Naive thymus-derived CD4-positive, alpha-beta T cell (primary cell): ENCODE measurements at places on chromosomes 16 and 17. TPM values are rescaled to one million over a fixed set of nuclear protein-coding genes. Genes with fewer than 3 reads are reported as not detected.

GRCh38 chr17:73634629-73635028 lies 9.6 kb downstream of the SDK2 start:
- no peaks in the 10 kb centered on the region for H3K4me1 ChIP-seq
- no peak overlapping the region for H3K27ac ChIP-seq
- DNase-seq = no peak
- H3K36me3 ChIP-seq = no peaks in the 10 kb centered on the region
- no peak overlapping the region for H3K4me3 ChIP-seq
- no peaks in the 10 kb centered on the region for H3K27me3 ChIP-seq

CD300LG gene
- not detected for total RNA-seq

DNA sequence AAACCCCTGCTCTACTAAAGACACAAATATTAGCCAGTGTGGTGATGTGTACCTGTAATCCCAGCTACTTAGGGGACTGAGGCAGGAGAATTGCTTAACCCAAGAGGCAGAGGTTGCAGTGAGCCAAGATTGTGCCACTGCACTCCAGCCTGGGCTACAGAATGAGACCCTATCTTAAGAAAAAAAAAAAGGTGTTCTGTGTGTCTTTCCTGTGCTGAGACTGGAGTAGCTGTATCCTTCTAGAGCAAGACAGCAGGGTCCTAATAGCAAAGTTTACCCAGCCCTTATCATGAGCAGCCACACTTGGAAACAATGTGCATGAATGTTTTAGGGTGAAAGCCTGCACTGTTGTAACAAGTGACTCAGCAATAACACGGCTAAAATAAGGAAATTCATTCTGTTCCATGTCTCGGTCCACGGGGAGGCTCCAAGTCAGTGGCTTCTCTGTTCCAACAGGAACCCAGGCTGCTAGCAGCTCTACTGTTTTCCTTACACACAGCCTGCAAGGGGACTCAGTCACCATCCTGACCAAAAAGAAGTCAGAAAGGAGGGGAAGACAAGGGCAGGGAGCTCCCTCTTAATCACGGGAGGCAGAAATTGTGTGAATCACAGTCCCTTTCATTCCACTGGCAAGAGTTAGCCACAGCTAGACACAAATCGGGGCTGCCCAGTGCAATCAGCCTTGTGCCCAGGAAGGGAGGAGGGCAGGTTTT lies 7.1 kb upstream of the SLC5A11 start:
- H3K4me3 ChIP-seq = no peak overlapping the region
- no peak for DNase-seq
- H3K4me1 ChIP-seq = no peaks in the 10 kb centered on the region

TP53TG3D gene
- not detected for total RNA-seq

- H3K36me3 ChIP-seq = no peaks in the 10 kb centered on the region
- H3K4me1 ChIP-seq = peaks cover 14% of the 10 kb centered on the region
- no peak overlapping the region for H3K4me3 ChIP-seq
- DNase-seq = no peak
- H3K27me3 ChIP-seq = no peaks in the 10 kb centered on the region
Measured at GRCh38 chr16:80718480-80719220, 85.7 kb downstream of the CDYL2 start.

DNA sequence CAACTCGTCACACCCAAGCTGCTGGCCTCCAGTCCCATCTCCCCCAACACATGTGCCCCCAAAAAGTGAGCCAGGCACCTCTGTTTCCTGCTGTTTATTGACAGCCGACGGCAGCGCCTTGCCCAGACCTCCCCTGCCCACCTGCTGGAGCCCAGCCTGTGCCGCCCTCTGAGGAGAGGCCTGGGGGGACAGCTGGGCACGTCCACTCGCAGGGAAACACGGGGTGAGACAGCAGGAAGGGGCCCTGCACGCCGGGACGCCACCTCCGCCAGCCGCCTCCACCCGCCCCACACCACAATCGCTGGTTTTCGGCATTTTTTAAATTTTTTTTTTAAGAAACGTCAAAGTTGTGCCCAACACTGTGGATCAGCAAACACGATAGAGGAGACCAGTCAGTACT lies 19.3 kb downstream of the CASKIN1 start:
- H3K36me3 ChIP-seq = no peaks in the 10 kb centered on the region
- H3K4me3 ChIP-seq = no peak overlapping the region
- no peak for DNase-seq
- H3K4me1 ChIP-seq = no peaks in the 10 kb centered on the region

DNA sequence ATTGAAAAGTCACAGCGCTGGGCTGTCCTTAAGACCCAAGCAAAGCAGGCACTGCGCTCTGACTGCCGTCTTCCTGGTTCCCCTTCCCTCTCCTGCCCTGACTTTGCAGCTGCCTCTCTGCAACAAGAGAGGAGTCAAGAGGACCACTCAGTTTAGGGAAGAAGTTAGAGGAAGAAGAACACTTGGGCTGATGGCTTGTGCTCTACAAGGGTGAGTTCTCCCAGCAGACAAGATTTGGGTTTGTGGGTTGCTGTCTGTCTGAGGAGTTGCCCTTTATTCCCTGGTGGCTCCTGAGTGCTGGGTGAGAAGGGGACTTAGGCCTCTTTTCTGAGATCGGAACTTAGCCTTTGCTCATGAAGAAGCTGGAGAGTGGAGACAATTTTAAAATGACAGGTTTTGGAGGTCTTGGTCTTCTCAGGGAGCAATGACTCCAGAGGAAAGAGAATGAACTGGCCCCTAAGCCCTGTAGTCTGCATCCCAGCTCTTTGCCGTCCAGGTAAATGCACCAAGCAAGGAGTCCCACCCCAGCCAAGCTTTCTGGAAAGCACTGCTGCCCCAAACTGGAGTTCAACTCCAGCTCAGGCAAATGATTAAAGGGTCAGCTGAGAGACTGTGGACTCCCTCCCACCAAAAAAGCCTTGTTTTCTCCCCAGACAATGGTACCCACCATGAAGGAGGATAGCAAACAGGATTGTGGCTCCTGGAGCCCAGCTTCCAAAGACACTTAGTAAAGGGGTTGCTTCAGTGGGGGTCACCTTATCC lies 2.7 kb upstream of the HOXB9 start:
- no peak overlapping the region for H3K4me3 ChIP-seq
- no peak overlapping the region for H3K27ac ChIP-seq
- peaks cover 42% of the 10 kb centered on the region for H3K27me3 ChIP-seq
- DNase-seq = no peak

- no peak for DNase-seq
- peaks cover 39% of the 10 kb centered on the region for H3K4me1 ChIP-seq
- no peaks in the 10 kb centered on the region for H3K36me3 ChIP-seq
- no peaks in the 10 kb centered on the region for H3K27me3 ChIP-seq
- H3K4me3 ChIP-seq = no peak overlapping the region
Measured at GRCh38 chr17:59627274-59627673, 7.6 kb downstream of the CLTC start.

DNA sequence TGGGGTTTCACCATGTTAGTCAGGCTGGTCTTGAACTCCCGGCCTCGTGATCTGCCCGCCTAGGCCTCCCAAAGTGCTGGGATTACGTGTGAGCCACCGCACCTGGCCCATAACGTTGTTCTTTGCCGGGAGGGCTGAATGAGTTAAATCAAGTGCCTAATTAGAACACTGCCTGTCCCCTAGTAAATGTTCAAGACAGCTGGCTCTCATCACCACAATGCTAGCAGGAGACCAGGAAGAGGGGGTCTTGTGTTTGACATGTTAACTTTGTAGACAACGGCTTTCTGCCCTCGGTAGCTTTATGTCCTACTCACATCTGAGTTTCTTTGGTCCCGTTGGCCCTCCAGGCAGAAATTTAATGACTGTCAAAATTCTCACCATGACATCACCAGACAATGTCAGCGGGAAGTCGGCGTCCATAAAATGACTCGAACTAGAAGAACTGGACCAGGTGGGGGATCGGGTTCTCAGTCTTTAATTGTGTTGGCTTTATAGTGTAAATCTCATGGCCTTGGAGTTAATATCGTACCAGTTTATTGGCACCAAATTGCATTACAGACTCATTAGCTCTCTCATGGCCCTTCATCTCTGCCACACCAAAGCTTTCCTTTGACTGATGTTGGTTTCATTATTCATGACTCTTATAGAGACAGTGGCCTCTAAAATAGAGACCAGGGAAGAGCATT lies 11.4 kb upstream of the ITPRIPL2 start:
- no peaks in the 10 kb centered on the region for H3K36me3 ChIP-seq
- no peak overlapping the region for H3K4me3 ChIP-seq
- DNase-seq = no peak
- no peaks in the 10 kb centered on the region for H3K4me1 ChIP-seq

DNA sequence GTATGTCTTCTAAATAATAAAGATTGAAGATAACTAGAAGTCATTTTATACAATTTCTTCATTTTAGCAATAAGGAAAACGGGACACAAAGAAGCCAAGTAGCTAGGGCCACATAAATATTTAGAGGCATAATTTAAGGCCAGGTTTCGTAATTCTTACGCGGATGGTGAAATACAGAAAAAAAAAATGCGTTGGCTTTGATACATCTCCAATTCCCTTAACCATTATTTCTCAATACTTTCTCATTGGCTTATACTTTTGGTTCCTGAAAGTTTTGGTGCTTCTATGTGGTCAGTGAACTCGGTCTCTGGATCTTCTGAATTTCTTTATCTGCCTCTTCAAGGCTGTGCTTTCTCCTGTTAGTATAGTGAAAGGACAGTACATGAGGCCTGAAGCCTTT lies 888.1 kb downstream of the KCNJ2 start:
- H3K27ac ChIP-seq = no peak overlapping the region
- H3K36me3 ChIP-seq = no peaks in the 10 kb centered on the region
- H3K4me1 ChIP-seq = no peaks in the 10 kb centered on the region
- H3K4me3 ChIP-seq = no peak overlapping the region

DNA sequence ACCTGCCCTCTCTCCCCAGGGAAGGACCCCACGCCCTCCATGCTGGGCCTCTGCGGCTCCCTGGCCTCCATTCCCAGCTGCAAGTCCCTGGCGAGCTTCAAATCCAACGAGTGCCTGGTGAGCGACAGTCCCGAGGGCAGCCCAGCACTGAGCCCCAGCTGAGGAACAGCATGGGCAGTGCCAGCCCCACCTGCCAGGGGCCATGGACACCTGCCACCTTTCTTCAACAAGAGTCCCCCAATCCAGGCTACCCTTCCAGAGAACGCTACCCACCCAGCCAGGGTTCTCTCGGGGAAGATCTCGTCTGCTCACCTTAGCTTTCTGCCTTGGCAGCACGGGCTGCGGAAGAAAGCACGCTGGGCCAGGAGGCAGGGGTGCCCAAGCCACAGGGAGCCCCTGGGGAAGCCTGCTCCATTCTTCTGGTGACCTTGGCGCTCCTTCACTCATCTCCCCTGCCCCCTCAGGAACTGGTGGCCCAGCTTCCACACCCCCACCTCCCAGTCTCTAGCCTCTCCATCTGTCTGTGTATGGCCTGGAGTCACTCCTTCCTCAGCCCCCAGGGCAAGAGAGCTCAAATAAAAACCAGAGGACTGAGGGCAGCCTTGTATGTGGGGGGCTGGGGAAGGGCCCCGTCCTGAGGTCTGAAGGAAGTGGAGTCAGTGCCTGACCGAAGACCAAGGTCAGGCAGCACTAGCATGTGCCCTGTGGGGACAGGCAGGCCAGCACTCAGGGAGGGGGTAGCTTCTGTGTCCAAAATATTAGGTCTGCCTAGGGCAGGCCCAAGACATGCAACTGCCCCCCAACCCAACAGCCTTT lies 6.3 kb downstream of the SLC25A39 start:
- H3K27me3 ChIP-seq = no peaks in the 10 kb centered on the region
- no peak for DNase-seq
- no peaks in the 10 kb centered on the region for H3K4me1 ChIP-seq
- peaks cover 33% of the 10 kb centered on the region for H3K36me3 ChIP-seq

- no peak for DNase-seq
- H3K27me3 ChIP-seq = no peaks in the 10 kb centered on the region
- H3K36me3 ChIP-seq = no peaks in the 10 kb centered on the region
- no peaks in the 10 kb centered on the region for H3K4me1 ChIP-seq
- H3K4me3 ChIP-seq = no peak overlapping the region
Measured at GRCh38 chr16:72612256-72612655, 435.7 kb downstream of the ZFHX3 start.

ZNF597 gene
- total RNA-seq = 3.8 TPM

DNA sequence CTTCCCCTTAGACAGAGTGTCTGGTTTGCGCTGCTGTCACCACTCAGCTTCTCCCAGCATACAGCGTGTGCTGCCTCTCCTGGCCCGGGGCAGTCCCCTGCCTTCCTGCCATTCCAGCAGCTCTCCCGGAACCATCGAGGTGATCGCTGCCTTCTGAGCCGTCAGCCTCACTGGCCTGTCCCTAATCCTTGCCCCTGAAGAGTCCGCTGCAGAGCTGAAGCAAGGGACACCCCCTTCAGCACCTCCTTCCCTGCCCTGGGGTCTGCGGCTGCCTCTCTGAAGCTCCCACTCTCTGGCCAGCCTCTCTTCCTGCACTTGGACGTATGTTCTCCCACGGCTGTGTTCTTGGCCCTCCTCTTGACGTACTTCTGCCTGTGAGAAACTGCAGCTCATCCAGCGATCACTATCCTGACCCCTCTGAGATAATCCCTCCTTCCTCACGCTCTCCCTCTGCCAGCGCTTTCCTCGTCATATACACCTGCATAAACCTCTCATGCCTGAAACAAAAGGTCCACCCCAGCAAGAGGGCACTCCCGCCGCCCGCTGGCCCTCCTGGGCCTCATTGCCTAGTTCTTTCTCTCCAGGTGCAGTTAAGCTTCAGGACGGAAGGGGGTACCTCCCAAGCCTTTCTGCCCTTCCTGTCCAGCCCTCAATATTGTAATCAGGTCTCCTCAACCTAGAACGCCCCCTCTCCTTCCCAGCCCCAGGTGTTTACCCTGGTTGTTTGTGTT lies 220.6 kb upstream of the CHMP6 start:
- peaks cover 52% of the 10 kb centered on the region for H3K4me1 ChIP-seq
- H3K4me3 ChIP-seq = no peak overlapping the region
- H3K27ac ChIP-seq = no peak overlapping the region
- H3K27me3 ChIP-seq = no peaks in the 10 kb centered on the region

GRCh38 chr17:77354670-77355455 lies 214.1 kb downstream of the SEC14L1 start:
- H3K4me1 ChIP-seq = no peaks in the 10 kb centered on the region
- H3K27ac ChIP-seq = no peak overlapping the region
- no peaks in the 10 kb centered on the region for H3K27me3 ChIP-seq
- DNase-seq = no peak

- no peak overlapping the region for H3K4me3 ChIP-seq
- no peaks in the 10 kb centered on the region for H3K27me3 ChIP-seq
- H3K36me3 ChIP-seq = no peaks in the 10 kb centered on the region
- no peak for DNase-seq
- H3K27ac ChIP-seq = no peak overlapping the region
- H3K4me1 ChIP-seq = no peaks in the 10 kb centered on the region
Measured at GRCh38 chr16:57563761-57564160, 21.3 kb downstream of the ADGRG5 start.

TGFB1I1 gene
- total RNA-seq = 0.62 TPM
